ENCODE measurements at places on chromosomes 7 and 10.
A peak's percentile ranks its signal among the peaks of the same experiment; 100 is the strongest.

DNA sequence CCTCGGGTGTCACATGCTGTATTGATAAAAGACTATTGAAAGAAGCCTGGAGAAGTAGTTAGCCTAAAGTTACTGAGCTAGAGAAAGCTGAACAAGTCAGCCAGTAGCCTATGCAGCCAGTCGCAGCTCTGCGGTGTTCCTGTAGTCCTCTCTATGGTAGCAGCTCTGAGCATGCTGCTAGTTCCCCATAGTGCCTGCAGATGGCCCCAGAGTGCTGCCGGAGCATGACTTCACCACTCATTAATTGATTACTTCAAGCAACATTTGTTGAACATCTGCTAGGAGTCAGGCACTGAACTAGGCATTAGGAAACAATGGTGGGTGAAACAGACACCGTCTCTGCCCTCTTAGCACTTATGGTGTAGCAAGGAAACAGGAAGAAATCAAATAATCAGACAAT lies 422.7 kb downstream of the SORCS3 start:
- DNase-seq, result peak; percentile 3

DNA sequence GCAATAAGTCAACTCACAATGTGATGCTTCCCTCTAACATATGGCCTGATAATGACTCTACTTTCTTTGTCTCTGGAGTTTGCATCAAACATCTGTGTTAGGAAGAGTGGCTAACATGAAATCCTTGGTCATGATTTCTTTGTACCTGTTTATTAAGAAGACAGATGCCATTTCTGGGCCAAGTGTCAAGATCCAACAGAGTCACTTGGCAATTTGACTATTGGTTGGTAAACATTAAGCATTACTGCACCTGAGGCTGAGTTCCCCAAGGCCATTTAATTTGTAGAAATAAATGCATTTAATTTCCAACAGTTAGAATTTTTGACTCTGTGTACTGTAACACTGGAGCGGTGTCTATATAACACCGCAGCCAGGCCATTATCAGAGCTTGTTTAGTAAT lies 403.7 kb downstream of the GALNT17 start:
- DNase-seq, result no peak

DNA sequence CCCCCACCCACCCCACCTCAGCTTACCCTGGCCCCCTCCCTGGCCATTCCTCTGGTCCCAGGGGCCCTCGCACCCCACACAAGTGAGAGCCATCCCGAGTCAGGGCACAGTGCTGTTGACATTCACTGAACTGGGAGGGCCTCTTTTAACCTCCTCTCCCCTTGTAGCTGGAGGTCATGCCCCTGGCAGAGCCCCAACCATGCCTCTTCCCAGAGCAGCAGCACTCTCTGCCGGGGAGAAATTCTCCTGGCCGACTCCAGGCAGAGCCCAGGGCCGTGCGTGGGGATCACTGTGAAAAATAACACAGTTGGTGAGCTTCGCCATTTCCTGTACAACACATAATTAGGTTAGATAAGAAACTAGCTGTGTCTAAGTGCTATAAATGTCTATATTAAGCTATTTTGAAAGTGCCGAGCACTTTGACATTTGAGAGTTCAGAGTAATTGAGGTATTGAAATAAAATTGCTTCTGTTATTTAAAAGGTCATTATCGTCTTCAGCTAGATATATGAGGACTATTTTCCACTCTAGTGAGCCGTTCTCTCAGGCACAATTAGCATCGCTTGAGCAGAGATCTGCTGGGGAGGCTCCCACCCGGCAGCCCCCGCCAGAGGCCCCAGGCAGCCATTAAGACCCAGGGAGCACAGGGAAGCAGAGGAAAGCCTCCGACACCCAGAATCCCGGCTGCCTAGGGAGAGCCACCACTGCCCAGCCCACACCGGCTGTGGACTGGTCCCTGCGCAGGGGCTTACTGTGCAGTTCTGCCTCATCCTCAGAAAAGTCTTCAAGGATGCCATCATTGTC lies 62.4 kb upstream of the LRRC18 start:
- no peak for DNase-seq

DNA sequence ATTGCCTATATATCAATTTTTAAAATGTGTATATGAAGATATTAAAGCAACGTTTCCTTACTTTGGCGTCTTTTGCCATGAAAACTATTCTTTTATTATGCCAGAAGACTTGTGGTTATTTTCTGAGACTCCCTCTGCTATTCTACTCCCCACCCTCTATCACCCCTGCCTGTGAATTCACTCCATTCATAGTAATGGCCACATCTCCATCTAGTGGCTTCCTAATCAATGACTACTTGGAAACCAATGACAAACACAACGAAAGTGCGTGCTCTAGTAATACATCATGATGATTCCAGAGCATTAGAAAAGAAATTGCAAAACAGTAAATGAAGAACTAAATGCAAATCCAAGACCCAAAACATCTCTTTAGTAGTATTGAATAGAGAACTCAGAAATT lies 186.7 kb upstream of the HGF start:
- DNase-seq, result peak; percentile 50

DNA sequence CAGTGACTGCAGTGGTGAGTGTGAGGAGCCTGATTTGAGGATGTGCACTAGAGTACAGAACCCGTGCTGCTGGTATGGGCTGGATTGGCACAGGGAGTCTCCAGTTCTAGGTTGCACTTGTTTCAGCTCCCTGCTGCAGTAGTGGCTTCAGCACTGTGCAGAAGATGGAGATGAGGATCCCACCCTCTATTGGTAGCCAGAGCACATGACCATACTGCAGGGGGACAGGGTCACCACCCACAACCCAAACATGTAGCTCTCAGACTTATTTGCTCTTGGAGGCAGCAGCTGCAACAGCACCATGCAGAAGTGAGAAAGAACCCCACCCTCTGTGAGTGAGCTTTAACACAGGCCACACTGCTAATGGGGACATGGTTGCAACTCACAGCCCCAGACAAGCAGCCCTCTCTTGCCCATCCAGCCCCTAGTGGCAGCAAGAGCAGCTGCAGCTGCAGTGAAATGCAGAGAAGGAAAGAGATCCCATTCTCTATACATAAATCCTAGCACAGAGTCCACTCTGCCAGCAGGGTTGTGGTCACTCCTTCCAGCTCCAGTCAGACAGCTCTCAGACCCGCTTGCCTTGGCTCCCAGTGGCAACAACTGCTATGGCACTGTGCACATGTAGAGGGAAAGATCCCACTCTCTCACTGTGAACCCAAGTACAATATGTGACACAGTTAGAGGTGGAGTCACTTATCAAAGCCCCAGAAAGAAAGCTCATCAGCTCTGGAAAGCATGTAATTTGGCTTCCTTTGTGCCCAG lies 51.4 kb upstream of the SCIN start:
- peak; percentile 7 for DNase-seq

GRCh38 chr7:116400522-116400921 lies 99.0 kb upstream of the CAV2 start:
- DNase-seq, result no peak

GRCh38 chr10:93773120-93773519 lies 15.4 kb downstream of the LGI1 start:
- no peak for DNase-seq

- no peak for DNase-seq
Observed at GRCh38 chr10:71553432-71553831, 156.7 kb downstream of the CDH23 start.

DNA sequence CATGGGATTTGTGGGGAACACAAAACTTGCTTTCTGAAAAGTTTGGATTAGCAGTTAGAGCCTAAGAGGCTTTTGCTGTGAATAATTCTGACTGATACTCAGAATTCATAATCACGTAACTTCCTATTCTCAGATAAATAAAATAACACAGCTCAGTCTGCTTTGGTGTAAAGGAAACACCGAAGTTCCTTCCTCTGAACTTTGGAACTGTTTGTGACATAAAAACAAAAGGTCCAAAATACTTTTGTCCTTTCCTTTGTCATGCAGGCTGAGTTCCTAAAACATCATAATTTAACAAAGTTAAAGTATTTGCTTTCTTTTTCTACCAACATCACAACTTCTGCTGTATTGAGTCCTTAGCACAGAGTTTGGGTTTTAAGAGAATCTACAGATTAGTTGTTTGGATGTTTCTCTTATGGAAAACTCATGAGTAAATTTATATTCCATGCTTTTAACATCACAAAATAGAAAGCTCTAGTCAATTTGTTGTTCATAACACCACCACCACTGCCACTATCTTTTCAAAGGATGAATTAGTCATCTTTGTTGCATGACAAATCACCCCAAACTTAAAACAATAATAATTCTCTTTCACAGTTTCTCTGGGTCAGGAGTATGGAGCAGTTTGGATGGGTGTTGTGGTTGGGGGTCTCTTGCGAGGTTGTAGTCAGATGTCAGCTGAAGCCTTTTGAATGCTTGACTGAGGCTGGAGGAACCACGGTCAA lies 123.4 kb downstream of the REEP3 start:
- peak; percentile 21 for DNase-seq

- DNase-seq, result no peak
Observed at GRCh38 chr7:157662110-157662791, 325.4 kb downstream of the DNAJB6 start.

DNA sequence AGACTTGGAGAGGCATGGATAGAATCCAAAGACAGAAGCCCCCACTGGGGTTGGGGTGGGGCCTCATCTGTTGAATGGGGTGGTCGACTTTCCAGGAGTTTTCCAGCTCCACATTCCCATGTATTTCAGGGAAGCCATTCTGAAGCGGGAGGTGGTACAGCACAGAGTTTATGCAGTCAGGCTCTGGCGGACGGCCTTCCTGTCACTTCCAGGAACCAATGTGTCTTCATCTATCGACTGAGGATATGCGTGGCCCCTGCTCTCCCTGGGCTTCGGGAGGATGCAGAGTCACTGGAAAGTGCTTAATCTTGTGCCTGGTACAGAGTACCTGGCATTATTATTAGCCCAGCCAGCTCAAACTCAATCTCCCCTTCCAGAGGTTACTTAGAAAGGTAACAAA lies 26.3 kb downstream of the DOCK1 start:
- no peak for DNase-seq

DNA sequence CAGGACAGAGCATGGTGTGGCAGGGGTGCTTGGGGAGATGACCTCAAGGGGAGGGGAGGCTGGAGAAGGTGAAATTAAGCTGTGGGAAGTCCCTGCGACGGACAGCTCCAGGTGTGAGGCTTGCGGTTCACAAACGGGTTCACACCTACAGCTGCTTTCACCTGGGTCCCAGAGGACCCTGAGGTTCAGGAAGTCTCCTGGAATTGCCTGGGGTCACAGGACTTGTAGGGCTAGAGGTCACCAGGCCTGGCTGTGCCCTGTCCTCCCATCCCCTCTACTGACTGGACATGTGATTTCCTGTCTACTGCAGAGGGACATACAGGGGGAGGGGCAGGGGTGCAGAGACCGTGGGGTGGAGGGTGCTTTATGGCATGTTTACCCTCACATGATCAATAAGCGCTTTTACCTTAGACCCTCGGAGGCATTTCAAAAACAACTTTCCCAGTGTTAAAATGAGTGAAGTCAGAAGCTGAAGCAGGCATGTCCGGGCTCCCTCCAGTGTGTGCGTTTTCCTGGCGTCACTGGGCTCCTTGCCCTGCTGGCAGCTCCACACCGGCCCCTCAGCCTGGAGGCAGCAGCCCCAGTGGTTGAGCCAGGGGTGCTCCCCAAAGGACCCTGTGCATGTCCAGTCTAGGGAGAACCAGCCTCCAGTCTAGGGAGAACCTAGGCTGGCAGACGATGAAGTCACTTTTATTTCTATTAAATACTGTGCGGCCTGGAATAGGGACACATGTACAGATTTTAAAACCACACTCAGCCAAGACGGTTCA lies 66.6 kb upstream of the IGFBP3 start:
- DNase-seq, result no peak

GRCh38 chr10:131198843-131199242 lies 112.7 kb downstream of the TCERG1L start:
- no peak for DNase-seq

DNA sequence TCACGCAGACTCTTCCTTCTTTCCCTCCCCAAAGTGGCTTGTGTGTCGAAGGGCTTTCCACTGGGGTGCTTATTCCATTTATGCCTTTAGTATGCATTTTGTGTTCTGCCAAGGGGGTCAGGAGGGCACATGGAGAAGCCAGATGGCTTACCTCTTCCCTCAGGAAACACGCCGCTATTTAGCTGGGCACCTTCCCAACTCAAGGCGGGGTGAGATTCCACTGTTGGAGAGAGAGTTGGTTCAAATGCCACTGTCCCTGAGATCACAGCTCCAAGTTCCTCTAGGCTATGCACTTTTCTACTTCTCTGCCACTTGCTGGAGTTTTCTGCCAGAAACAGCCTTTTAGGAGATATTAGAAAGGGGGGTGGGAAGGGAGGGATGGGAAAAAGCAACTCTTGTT lies 1091.8 kb downstream of the LRMDA start:
- DNase-seq, result peak; percentile 59

DNA sequence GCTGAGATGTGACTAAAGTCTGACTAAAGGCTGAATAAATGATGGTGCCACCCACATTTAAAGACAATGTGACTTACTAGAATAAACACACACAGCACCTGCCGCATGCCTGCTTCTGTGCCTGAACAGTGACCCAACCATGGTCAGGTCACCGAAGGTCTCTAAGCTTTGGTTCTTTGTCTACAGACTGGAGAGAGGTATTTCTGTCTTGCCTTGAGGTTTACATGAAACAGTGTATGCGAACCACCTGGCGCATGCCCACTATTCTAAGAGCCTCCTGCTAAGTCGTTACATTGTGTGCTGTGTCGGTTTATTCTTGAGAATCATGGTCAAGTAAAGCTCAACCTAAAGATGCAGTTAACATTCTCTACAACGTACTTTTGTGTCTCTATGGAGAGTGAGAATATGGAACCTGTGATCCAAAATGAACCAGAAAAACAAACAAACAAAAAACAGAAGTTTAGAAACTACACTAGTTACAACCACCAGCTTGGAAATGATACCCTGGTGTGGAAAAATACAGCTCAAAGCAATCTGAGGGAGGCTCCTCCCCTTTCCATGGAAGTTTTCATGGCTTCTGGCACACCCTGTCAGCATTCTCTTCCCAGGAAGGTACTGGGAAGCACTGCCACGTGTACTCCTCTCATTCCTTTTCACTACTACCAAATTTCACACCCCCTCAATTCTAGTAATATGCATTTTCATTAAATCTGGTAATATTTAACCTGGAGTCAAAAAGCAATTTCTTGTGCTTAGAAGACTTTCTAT lies 40.0 kb downstream of the VOPP1 start:
- no peak for DNase-seq

- DNase-seq, result no peak
Observed at GRCh38 chr7:154591544-154591943, 411.4 kb downstream of the PAXIP1 start.

- no peak for DNase-seq
Observed at GRCh38 chr7:31033674-31034300, 18.3 kb upstream of the ADCYAP1R1 start.

DNA sequence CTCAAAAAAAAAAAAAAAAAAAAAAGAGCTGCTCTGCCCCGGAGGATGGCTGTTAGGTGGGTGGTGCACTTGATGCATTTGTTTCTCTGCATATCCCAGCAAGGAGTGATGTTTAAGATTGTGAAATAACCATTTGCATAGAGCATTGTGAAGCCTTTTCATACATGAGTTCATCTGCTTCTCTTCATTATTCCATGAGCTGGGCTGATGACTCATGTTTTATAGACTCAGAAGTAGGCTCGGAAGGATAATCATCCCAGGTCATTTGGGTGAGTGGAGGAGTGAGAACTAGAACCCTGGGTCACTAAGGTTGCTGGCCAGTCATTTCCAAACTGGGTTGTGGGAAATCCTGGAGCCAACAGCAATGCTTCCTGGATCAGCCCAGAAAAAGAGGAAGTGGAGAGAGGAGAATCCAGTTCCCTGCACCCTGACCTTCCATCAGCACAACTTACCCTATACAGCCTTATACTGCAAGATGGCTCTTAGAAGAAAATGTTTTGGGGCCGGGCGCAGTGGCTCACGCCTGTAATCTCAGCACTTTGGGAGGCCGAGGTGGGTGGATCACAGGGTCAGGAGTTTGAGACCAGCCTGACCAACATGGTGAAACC lies 45.3 kb downstream of the TACC2 start:
- DNase-seq, result peak; percentile 41
